Ovary (tissue), 10 donors: ENCODE measurements at places on chromosomes 6 and 20.
A peak's percentile ranks its signal among the peaks of the same experiment; 100 is the strongest.

GRCh38 chr6:135909737-135910387 lies 58.4 kb downstream of the PDE7B start:
- peak; percentile 13 for DNase-seq

- no peak for DNase-seq
Observed at GRCh38 chr6:40804905-40805304, 217.7 kb upstream of the LRFN2 start.

- no peak for DNase-seq
Observed at GRCh38 chr20:62662422-62662821, 20.1 kb downstream of the SLCO4A1 start.

DNA sequence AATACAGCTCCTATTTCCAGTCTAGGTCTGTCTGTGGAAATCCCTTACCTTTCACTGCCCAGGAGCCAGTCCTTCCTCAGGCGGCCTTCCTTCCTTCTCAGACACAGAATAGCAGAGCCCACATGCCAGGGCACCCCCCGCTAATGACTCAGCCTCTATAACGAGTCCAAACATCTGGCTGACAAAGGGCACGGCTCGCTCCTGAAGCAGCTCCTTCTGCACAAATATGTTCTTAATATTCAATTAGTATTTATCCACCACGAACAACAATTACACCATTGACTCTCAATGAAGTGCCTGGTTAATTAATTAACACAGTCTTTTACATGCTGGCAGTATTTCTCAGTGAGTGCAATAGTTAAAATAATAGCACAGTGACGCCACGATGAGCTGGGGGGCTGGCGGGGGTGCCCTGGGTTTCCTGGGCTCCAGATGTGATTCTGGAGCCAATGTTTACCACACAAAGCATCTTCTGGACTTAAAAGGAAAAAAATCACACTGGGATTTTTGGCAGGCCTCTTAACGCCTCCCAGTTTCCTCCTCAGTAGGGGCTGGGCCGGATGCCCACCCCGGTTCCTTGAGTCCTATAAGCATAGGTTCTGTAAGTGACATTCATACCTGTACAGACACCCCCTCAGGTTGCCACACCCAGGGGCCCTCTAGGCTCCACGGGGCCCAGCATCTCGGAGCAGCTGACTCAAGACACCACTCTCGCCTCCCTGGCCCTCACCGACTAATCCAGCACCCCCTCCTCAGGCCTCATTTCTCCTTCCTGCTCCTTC lies 158.6 kb upstream of the MLN start:
- no peak for DNase-seq

- peak; percentile 80 for DNase-seq
Observed at GRCh38 chr6:133891149-133891926, 2.4 kb downstream of the TCF21 start.

- no peak for DNase-seq
Observed at GRCh38 chr6:21780679-21781078, 187.1 kb downstream of the SOX4 start.

- no peak for DNase-seq
Observed at GRCh38 chr6:30979141-30979540, 4.4 kb upstream of the MUC21 start.

GRCh38 chr20:48958743-48959142 lies 37.2 kb downstream of the ARFGEF2 start:
- DNase-seq: no peak

DNA sequence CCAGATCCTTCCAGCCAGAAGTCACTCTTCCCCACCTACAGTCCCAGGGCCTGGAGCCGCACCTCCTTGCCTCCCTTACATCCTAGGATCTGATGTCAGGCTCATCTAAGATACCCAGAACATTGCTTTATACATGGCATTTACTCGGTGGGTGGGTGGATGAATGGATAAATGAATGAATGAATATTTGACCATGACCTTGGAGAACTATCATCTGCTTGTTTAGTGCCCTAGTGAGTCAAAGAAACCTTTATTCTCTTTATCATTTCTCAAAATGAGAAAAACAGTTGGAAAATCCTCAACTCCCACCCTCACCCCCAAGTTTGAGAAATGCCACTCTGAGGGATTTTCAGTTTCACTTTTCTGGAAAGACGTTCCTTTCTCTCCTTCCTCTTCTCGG lies 56.0 kb downstream of the DAAM2 start:
- no peak for DNase-seq

- DNase-seq: no peak
Observed at GRCh38 chr6:48818052-48818412, 645.0 kb downstream of the MMUT start.

DNA sequence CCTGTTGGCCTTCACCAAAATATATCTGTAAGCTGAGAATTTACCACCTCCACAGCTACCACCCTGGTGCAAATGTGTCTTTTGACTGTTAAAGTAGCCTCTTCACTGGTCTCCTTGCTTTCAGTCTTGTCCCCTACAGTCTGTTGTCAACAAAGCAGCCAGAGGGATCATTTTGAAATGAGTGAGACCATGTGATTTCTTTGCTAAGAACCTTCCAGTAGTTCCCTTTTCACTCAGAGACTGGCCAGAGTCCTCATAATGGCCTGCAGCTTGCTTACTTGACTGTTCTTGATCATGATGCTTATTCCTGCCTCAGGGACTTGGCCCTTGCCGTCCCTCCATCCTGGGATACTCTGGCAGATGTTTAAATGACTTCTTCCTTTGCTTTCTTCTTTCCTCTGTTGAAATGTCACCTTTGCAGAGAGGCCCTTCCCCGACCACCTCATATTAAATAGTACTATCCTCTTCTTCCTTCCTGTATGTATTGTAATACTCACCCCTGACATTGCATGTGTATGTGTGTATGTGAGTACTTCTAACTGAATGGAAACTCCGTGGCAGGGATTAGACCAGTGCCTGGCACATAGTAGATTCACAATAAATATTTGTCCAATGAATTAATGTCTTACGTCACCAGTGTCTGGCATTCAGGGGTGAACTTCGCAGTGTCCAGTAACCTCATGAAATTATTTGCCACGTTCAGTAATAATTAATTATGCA lies 5.0 kb downstream of the MANBAL start:
- DNase-seq: no peak

DNA sequence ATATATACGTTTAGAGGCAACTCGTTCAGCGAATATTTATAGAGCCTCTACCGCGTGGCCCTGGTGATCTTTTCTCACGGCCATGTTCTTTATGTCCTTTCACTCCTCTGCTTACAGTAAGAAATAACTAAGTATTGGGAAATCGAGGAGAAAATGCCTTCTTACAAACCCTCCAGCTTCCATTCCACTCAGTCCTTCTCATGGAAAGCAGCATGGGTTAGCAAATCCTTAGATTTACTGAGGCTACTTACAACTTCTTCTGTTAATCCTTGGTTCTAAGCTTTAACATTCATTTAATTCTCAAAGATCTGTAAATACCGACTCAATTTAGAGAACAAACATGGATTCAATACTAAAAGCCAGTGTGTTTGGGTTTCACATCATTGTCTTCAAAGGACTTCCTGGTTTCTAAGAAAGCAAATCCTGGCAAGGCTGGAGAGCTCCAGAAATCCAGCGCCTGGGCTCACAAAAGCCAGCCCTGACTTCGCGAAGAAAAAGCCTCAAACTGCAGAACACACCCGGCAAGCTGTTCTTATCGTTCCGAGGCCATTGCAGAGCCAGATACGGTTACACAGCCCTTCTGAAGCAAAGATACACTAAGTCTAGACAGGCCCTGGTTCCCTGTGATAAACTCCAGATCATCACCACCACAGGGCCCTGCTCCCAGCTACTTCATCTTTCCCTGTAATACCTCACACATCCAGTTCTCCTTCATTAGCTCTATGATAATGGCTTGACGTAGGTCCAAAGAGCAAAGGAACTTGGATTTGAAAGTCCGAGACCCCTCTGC lies 19.2 kb downstream of the AGPAT4 start:
- DNase-seq: no peak

- no peak for DNase-seq
Observed at GRCh38 chr6:4394786-4395185, 259.4 kb upstream of the ECI2 start.

- DNase-seq: no peak
Observed at GRCh38 chr6:18752278-18753068, 365.3 kb downstream of the RNF144B start.

GRCh38 chr6:107173779-107174178 lies 58.5 kb upstream of the BEND3 start:
- no peak for DNase-seq

GRCh38 chr6:154614641-154615040 lies 104.2 kb upstream of the CNKSR3 start:
- no peak for DNase-seq

GRCh38 chr20:10076126-10077080 lies 41.6 kb downstream of the ANKEF1 start:
- no peak for DNase-seq

DNA sequence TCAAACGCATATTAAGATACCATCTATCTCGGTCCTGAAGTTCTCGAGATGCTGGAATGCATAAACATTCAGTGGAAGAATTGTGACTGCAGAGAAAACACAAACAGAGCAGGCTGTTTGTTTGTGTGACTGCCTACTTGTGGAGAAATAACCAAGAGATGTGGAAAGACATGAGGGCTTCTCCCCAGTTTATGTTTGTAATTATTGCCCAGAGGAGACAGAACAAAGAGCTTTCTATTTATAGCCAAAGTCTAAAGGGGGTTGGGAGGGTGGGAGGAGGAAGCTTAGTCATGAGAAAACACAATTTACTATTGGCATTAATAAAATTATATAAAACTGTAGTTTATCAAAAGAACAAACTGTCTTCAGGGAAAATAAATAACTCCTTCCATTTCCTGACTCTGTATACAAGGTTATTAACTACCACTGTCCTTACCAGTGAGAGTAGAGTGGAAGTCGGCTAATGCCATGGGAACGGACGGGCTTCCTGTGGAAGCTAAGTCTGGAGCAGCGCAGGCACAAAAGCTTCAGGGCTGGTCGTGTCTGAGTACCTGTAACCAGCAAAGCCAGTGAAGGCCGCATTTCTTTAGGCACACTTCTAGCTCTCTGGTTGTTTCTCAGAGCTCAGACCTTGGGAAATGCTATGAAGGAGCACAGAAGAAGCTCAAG lies 200.2 kb upstream of the SUPT3H start:
- no peak for DNase-seq

- DNase-seq: peak; percentile 42
Observed at GRCh38 chr6:44297063-44298038, 15.8 kb downstream of the AARS2 start.

DNA sequence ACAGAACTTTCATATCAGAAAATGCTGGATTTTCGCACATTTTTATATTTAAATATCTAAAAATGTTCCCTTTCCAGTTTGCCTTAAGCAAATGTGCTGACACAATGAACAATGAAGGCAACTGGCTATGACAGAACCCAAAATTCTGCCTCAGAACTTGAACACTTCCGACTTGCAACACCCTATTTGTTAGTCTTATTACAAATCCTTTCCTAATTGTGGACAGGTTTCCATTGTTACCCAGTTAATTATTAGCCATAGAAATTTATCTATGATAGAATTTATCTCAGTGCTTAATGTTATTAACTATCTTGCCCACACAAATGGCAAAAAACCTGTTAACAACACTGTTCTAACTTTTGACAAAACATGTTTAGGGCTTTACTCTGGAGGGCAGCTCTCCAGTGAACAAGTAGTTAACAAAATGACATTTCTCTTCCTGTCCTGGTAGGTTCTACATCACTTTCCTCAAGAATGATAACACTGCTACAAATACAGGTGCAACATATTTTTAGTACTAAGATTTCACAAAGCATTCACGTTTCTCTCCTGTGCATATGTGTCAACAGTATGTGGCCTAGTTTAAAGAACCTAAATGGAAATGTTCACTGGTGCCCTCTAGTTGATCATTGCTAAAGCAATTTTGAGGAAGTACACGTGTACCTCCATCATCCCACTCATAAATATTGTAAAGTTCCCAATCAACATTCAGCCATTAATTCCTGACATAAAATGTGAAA lies 58.4 kb downstream of the HIVEP2 start:
- no peak for DNase-seq

- DNase-seq: no peak
Observed at GRCh38 chr6:96620851-96621250, 57.9 kb downstream of the FHL5 start.

GRCh38 chr6:148440877-148441453 lies 98.3 kb downstream of the SASH1 start:
- DNase-seq: peak; percentile 62

GRCh38 chr6:85684133-85684808 lies 41.6 kb upstream of the SYNCRIP start:
- DNase-seq: no peak

DNA sequence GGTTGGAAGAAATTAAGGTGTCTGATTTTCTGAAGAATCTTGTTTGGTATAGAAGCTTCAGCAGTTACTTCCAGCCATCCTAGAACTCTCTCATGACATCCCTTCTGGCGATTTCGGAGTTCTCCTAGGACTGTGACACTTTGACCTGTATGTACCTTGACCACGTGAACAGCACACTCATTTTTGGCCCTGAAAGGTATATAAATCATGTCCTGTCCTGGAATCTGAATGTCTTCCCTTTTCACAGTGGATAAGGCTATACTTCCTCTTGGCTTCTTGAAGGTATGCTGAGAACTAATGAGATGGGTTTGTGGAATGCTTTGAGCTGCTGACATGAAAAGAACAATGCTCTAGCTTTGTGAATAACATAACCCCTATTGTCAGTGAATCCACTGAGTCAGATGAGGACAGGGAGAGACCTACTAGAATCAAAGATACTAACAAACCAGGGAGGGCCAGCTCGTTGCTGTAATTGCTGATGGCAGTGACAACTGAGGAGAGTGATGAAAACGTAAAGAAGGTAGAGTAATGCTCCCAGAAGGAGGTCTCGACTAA lies 6.0 kb upstream of the ZDHHC14 start:
- no peak for DNase-seq

- DNase-seq: no peak
Observed at GRCh38 chr6:132391391-132392269, 9.6 kb downstream of the MOXD1 start.

GRCh38 chr20:59048681-59049030 lies 6.1 kb upstream of the PRELID3B start:
- DNase-seq: no peak

- DNase-seq: no peak
Observed at GRCh38 chr6:150900049-150900448, 34.5 kb downstream of the MTHFD1L start.

DNA sequence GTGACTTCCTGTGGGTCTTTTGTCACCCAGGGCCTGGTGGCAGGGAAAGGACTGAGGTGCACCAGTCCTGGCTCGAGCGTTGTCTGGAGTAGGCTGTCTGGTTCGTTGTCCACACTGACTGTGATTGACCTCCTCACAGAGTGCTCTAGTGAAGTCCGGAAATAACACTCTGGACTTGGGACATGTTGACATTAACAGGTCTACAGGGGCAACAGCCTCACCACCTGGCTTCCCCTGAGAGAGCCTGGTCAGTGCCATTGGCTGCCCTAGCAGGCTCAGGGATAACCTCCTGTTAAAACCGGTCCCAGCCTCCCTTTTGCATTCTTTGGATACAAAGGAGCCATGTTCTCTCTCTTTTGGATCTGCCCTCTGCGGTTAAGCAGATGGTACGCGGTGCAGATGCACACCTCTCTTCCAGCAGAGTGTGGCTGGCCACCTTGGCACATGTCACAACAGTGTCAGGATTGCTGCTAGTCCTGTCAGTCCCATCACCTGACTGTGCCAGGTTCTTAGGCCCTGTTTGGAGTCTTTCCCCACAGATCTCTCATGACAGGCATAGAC lies 46.2 kb downstream of the CDS2 start:
- no peak for DNase-seq
